ENCODE measurements at places on chromosomes 1 and 21.

DNA sequence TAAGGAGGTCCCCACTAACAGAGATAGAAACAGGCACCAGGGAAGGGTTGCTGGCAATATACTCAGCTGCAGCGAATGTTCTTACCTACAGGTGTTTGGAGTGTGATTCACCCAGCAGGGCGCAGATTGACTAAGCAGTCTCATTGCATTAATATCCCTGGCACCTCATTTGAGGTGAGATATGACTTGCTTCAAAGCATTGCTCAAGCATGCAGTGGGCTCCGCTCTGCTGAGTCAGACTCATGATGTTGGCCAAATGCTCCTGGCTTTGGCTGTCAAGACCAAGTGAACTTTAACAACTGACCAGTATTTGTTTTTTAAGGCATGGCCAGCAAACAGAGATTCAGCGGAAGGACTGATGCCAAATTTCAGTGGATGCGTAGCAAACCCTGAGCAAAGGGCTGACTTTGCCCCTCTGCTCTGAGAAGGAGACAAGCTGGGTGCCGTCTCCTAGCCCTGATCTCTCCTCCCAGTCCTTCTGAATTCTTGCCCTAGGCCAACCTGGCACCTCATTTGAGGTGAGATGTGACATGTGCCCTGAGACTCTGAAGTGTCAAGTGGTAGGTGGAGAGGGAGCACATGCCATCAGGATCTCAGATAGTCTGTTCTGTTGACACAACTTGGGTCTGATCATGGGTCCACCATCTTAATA is 187.1 kb upstream of the COA6 start:
- DNase-seq = no peak

- no peak for DNase-seq
These were observed 868 bp downstream of the PPP1R12B start for GRCh38 chr1:202349206-202349928.

DNA sequence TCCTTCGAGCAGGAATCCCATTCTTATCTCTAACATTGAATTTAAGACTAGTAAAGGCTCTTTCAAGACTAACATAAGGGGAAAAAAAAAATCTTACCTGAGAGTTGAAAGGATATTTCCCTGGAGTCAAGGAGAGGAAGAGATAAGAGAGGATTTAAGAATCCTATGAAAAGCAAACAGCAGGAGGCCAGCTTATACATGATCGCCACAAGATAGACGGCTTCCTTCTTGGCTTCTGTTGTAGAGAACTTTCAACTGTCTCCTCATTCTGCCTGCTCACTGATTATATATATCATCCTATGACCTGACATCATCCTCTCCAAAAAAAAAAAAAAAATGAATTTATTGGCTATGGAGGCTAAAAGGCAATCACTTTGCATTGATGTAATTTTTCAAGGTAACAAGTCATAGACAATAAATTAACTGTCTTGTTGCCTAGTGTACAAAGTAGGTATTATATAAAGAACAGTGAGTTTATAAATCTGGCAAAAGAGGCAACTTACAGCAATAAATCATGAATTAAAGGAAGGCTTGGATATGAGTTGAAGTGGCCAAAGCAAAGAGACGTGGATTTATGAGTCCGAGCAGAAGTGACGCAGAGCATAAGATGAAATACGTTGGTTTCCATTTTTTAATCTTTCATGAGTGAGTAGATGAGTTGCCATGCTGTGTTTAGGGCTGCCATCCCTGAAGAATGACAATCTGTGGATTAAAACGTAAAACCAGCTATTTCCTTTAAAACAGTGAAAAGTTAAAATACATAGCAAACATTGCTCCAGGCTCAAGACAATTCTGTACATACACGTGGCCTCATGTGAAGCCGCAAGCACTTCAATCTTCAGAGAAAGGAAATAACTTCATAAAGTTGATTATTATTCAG is at the start of gene UTS2:
Gene UTS2 (minus strand): TSS at position 262 of the 880 bp plus-strand sequence. CDS start 62 bp downstream, at position 200.
- DNase-seq = no peak

GRCh38 chr1:155977690-155978324 is 540 bp downstream of the ARHGEF2 start:
- peak; percentile 74 for DNase-seq

DNA sequence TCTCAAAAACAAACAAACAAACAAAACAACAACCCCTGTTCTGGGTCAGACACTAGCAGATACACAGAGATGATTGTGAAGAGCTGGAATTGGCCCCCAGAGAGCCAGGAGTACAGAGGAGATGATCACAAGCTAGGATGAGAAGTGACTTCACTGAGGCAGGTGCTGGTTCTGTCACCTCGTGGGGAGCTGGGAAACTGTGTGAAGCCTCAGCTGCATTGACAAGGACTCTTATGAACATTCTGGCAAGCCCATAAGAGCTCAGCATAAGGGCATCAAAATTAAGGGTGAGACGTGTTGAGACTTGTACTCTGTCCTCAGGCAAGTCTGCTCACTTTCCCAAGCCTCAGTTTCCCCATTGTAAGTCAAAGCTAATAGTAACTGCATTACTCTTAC is 14.7 kb upstream of the PTP4A2 start:
- no peak for DNase-seq

- no peak for DNase-seq
These were observed 28.6 kb upstream of the IFNGR2 start for GRCh38 chr21:33374450-33375096.
